ENCODE measurements at places on chromosomes 5 and 9.
A peak's percentile ranks its signal among the peaks of the same experiment; 100 is the strongest.

GRCh38 chr5:135103575-135103853 is 69.5 kb upstream of the PITX1 start:
- no peak for DNase-seq

GRCh38 chr9:86516564-86516963 is 162.4 kb upstream of the TUT7 start:
- DNase-seq = no peak

- no peak for DNase-seq
Observed at GRCh38 chr9:32955655-32956478, 45.6 kb downstream of the APTX start.

DNA sequence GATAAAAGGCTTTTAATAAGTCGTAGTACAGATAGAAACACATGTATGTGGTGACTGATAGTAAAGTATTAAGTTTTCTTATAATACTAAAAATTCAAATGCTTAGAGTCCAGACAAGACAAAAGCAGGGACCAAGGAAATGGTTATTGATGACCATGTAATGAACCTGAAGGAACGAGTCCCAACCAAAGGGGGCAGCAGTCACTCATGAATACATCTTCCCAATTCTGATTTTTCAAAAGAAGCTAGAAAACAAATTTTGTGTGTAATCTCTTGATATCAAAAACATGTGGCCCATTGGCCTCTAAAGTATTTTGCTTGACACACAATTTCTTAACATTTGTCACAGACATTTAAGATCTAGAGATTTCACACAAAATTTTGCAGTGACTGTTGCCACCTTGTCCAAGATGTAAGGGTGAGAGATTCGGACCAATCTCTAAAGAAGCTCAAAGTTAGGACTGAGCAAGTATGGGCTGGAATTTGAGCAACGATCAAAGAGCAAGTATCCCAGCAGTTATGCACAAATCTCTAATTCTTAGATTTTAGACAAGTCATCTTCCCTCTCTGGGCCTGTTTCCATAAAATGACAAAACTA is 66.8 kb downstream of the ARL15 start:
- no peak for DNase-seq

DNA sequence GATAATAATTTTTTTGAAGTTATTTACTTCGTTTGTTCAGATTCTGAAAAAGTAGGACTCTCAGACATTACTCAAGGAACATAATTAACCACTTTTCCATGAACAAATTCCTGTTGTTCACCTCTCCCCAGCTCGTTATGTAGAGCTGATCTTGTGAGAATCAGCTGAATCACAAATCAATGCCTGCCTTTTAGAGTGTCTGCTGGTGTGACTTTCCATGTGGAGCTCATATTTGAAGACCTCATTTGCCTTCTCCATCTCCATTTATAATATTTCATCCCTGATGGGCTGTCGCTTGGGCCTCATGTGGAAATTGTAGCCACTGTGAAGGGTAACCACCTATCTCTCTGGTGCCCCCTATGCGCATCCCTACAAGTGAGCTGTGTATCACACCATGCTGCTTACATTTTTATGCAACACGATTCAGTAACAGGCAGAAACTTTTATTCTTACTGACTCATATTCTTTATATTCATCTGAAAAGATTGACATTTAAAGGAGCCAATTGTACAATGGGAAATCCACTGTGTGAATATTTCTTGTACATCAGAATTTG is 111.3 kb downstream of the STK32A start:
- no peak for DNase-seq

DNA sequence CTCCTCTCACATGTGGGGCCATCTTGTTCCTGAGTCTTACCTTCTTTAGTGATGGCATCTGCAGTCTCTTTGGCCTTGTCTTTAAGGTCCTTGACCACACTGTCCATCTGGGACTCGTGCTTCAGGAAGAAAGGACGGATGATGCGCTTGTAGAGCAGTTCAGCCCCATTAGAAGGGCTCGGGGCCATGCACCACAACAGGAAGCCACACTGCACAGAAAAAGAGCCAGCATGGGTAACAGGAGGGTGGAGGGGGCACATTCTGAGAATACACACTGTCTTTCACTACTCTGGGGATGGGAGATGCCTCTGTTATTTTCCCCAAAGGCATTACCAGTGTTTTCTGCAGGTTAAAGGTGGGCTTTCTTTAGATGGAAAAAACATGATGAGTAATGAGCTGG is 25.9 kb downstream of the SRP19 start:
- DNase-seq = no peak

DNA sequence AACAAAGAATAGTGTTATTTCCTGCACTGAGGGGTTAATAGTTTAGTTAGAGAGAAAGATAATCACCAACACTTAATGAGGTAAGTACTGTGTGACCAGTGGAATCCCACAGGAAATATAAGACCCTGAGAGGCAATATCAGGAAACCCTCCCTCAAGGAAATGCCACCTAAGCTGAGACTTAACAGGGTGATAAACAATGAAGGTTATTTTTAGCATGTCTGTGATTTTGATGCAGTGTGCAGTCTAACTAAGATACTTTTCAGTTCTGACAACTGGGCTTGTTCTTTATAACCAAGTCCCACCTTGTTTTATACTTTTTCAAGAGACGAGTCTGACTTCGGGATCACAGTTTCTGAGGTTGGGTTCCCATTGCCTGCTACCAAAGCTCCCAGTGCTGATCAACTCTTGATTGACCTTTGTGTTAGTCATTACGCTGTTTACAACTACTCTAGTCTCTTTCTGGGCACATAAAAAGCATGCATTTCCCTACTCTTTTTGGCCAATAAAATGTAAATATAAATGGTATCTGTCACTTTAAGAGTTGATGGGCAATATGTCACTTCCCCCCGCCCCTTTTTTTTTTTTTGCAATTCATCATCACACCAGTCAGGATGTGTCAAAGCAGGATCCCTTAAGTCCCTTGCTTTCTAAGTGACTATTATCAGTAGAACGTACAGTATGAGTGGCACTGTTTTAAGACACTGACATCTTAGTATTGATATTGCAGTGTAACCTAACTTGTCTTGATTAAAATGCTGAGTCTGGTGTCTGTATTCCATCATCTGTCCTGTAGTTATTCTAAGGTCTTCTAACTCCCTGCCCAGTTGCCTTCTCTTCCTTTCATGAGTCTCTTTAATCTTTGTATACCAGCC is 31.4 kb downstream of the C6 start:
- no peak for DNase-seq

GRCh38 chr9:130634191-130634768 is 30.1 kb upstream of the PRDM12 start:
- no peak for DNase-seq

GRCh38 chr5:170434966-170435605 is 45.9 kb upstream of the KCNMB1 start:
- DNase-seq = peak; percentile 75

DNA sequence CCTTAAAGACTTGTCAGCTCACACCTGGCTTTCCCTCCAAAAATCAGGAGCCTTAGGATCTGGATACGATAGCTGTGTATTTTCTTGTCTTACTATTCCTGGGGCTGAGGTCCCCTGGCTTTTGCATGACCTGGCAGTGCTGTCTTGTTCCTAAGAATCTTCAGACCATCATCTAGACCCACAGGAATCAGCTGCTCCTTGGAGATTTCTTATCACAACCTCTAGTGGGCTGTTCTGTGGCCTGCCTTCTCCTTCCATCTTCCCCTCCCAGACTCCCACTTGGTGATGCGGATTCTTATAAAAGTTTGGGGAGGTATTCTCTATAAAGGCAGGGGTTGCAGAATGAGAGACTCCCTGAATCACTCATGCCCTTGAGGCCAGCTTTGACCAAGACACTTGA is 21.4 kb downstream of the LCP2 start:
- DNase-seq = no peak

- DNase-seq = no peak
Observed at GRCh38 chr9:90616806-90617205, 25.8 kb downstream of the DIRAS2 start.

- no peak for DNase-seq
Observed at GRCh38 chr5:81922854-81923279, 49.0 kb upstream of the ATG10 start.

DNA sequence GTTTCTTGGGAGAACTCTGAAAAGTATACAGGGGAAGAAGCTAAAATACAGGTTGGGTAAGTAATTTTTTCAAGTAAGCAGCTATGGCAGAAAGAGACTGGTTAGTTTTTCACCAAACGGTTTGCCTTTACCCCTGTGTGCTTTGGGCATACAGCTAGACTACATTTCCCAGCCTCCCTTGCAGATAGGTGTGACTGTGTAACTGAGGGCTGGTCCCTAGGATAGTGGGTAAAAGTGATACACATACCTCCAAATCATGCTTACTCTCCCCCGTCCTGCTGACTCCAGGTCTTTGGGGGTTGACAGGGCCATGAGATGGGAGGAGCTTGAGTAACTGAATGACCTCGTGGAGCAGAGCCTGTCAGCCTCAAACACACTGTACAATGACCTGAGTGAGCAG is 208.6 kb upstream of the GDNF start:
- no peak for DNase-seq

DNA sequence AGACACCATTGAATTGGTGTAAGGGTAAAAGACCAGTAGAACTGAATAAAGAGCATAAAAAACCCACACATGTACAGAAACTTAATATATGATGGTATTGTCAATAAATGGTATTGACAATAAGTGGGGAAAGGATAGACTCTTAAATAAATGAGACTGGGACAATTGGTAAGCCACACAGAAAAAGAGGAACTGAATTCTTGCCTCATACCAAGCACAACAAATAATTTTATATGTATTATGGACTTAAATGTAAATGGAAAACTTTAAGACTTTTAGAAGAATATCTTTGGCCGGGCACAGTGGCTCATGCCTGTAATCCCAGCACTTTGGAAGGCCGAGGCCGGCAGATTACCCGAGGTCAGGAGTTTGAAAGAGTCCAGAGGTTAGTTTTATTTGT is 37.9 kb upstream of the PPP2CA start:
- no peak for DNase-seq

- DNase-seq = peak; percentile 88
Observed at GRCh38 chr9:121735793-121736770, 84.6 kb downstream of the DAB2IP start.

DNA sequence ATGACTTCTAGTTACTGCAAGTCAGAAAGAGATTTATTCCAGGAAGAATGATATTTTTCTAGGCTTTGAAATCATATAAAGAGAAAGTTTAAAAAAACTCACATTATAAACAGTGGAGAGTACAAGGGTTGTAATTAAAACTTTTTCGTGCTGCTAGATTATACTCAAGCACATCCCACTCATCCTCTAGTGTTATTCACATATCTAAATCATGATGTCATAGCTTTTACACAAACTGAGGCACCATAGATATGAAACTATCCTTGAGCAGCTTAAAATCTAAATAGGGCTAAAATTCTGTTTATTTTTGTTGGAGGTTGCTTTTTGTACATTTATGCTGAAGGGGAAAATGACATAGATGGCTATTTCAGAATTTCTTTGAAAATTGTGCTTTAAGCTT is 30.0 kb downstream of the TENT2 start:
- no peak for DNase-seq

DNA sequence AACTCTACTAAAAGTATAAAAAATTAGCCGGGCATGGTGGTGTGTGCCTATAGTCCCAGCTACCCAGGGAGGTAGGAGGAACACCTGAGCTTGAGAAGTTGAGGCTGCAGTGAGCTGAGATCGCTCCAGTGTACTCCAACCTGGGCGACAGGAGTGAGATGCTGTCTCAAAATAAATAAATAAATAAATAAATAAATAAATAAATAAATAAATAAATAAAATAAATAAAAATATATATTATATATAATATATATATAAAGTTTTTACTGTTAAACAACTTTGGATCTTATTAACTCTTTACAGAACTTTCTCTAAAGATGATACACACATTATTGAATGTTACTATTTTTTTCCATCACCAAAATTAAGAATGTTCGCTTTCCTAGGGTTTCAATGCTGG is 38.4 kb downstream of the HMGCR start:
- no peak for DNase-seq

DNA sequence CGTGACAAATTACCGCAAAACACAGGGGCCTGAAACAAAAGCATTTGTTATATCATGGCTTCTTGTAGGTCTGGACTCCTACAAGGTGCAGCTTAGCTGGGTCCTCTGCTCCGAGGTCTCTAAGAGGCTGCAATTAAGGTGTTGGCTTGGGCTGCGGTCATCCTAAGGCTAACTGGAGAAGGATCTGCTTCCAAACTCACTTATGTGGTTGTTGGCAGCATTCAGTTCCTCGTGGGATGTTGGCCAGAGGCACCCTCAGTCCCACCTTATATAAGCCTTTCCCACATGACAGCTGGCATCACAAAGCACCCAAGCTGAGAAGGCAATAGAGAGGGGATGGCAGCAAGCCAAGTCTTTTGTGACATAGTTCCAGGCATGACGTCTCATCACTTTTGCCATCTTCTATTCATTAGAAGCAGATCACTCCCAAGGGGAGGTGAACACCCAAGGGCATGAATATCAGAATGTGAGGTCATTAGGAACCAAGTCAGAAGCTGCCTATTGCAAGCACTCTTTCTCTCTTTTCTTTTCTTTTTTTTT is 47.9 kb upstream of the ZBTB43 start:
- no peak for DNase-seq

DNA sequence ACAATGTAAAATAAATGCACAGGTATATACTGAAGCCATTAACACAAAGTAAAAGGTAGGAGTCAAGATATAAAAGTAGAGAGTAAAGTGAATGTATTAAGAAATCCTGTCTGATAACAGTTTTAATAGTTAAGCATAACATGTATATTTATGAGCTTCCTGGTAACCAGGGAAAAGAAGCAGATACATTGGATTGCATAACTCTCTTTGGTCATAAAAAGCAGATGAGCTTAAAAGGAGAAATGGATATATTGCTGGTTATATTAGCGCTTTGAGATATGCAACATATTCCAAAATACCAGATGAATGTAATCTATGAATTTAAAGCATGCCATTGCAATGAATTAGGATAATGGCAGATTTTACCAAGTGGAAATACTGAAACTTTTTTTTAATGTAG is 6.2 kb upstream of the TNFSF8 start:
- DNase-seq = no peak

DNA sequence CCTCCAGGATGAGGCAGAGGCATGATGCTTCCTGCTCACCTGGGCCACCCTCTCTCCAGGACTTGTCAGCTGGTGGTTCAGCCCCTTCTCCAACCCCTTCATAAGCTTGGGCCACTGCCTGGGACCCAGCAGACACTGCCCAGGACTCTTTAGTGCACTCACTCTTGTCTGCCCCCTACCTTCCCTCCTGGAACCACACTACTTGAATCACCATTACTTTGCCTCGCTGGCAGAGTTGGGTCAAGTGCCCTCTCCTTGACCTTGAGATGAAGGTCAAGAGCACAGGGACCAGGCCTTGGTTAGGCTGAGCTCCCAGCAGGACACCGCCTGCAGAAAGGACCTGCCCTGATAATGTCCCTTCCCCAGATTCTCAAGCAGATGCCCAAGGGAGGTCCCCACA is 8.5 kb upstream of the ENDOG start:
- no peak for DNase-seq

- peak; percentile 55 for DNase-seq
Observed at GRCh38 chr5:159100782-159101646, 1.3 kb upstream of the EBF1 start.

DNA sequence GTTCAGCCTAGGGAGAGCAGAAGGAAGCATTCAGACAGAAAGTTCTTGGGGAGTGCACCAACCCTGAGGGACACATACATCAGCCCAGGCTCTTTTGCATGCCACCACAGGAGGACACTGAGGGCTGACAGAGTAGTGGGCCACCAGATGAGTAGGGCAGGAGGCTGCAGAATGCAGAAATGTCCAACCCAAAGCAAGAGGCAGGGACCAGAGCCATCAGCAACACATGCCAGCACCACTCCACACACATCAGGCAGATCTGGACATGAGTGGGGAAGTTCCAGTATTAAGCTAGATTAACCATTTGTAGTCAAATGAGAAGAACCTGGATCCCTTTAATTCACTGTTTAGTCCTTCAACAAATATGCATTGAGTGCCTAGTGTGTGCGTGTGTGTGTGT is 35.7 kb upstream of the OTULINL start:
- DNase-seq = no peak
